ENCODE measurements at places on chromosomes 2 and 18.

GRCh38 chr2:105754994-105755393 lies 10.3 kb downstream of the NCK2 start:
- DNase-seq: no peak

GRCh38 chr2:48940606-48941005 lies 185.1 kb upstream of the LHCGR start:
- DNase-seq: no peak

DNA sequence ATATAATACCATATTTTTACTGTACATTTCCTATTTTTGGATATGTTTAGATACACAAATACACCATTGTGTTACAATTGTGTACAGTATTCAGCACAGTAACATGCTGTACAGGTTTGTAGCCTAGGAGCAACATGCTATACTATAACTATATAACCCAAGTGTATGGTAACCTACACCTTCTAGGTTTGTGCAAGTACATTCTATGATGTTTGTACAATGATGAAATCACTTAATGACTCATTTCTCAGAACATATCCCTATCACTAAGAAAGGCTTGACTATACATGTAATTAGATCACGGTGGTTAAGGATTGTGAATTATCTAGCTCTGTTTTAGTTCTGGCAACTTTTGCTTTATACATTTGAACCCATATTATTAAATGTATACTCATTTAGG lies 31.3 kb downstream of the NPHP1 start:
- no peak for DNase-seq

GRCh38 chr2:2399396-2399795 lies 68.3 kb upstream of the MYT1L start:
- no peak for DNase-seq

GRCh38 chr2:232354069-232354468 lies 24.5 kb upstream of the ALPP start:
- no peak for DNase-seq

DNA sequence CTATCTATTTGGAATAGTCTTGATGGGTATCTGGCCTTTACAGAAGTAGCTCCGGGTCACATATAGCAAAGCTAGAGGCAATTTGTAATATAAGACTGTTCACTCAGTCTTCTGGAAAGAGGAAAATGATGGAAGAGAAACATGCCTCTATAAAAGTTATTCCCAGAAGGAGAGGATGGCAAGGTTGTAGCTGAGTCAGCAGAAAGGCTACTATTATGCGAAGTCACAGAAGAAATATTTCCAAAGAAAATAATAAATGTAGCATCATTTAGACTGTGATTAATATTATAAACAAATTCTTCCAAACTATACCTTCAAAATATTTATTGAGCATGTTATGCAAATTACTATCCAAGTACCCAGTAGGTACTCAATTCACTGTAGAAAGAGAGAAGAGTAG lies 1027.7 kb upstream of the TMEFF2 start:
- DNase-seq: no peak

- no peak for DNase-seq
Observed at GRCh38 chr2:101291973-101292372, 16.5 kb downstream of the RNF149 start.

- no peak for DNase-seq
Observed at GRCh38 chr2:39403311-39403710, 33.8 kb downstream of the MAP4K3 start.

DNA sequence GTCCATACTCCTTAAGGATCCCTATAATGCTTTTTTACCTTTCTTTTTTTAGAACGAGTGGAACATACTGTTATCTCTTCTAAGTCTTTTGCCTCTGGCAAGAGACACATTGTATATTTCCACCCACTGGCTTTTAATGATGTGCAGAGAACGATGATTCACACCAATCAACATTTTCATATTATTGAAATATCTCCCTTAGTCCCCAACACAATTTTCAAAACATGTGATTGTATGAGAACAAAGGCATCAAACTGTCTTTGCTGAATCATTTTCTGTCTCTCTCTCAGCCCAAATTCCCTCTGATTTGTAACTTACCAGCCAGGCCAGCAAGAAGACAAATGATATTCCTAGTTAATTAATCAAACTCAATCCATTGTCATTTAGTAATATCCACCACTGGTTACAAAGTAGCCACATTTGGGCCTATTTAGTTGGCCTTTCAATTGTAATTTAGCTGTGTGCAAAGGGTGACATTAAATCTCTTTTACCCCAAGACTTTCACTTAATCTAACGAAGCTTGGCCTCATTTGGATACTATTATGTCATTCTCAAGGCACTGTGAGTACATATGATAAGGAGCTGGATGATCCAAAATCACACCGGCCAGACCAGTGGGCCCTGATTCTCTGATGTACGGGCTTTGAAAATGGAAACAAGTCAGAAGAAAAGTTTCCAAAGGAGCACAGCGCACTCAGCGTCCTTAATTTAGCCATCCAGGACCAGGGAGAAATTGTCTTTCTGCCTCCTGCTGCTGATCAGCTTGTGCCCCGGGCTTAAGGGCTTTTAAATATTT lies 185.1 kb downstream of the SCG2 start:
- no peak for DNase-seq

DNA sequence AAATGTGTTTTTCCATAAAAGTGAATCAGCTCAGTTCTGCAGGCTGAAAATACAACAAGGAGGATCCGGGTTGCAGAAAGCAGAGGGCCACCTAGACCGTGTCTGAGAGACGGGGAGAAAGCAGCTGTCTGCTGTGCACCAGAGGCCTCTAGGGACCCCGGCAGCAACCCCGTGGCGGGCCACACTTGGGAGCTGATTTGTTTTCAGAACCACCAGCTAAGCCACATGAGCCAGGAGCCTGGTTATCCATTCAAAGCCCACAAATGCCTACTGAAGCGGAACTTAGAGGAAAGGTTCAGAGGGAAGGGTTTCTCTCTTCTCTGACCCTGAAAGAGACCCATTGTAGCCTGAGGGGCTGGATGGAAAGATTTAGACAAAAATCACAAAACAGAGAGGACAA lies 28.4 kb upstream of the ID2 start:
- DNase-seq: no peak

- DNase-seq: no peak
Observed at GRCh38 chr18:56988022-56988421, 158.9 kb upstream of the BOD1L2 start.
